ENCODE measurements at places on chromosomes 7 and 10. TPM values are rescaled to one million over a fixed set of nuclear protein-coding genes. Genes with fewer than 3 reads are reported as not detected.
A peak's percentile ranks its signal among the peaks of the same experiment; 100 is the strongest.

Gene INSYN2A
- 0.29 TPM for total RNA-seq

DNA sequence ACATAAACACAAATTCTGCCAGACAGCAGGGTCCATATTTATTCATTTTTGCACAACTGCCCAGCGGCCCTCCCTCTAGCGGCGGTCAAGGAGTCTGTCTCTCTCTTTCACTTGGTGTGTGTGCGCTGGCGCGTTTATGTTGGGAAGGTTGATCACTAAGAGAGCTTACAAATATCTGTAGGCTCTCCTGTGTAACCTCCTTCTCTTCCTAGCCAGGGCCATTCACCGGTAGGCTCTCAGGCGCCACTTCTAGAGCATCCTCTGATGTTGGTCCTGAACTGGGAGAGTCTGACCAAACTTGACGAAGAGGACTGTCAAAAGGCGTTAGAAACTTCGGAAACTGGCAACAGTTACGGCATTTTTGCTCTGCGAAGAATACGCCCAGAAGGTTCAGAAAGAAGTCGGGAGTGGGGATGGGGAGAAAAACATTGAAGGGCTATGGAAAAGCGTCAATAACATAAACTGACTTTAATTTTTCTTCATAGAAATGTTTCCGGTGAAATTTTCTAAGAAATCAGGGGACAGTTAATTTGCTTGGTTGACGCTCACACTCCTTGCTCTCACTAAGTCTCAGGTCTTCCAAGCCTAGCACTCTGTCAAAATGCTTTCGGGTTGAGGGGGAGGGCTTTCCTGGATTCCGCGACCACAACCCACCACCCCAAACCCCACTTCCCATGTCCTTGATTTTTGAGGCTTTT is 731.1 kb downstream of the ZWINT start:
- peak; percentile 5 for DNase-seq

Gene DGKB
- 0.07 TPM for total RNA-seq

- DNase-seq, result no peak
Observed at GRCh38 chr10:44697116-44697515, 214.0 kb upstream of the TMEM72 start.

GRCh38 chr7:158470336-158470735 is 117.3 kb downstream of the PTPRN2 start:
- DNase-seq, result no peak

DNA sequence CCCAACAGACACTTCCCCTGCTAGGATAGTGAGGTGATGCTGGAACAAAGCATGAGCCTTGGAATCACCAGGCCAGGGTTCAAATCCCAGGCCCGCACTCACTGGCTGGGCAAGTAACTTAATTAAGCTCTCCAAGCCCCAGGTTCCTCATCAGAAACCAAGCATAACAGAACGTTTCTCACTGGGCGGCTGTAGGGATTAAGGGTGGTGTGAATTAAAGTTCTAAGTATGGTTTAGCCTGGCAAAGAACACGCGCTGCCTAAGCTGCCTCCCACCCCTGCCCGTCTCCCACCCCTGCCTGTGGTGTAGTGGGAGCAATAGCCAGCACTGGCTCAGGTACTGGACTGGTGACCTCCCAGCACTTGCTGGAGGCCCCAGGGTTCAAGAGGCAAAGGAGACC is 5.6 kb downstream of the SLC4A2 start:
- no peak for DNase-seq

Gene WDR91
- total RNA-seq, result 2.1 TPM

DNA sequence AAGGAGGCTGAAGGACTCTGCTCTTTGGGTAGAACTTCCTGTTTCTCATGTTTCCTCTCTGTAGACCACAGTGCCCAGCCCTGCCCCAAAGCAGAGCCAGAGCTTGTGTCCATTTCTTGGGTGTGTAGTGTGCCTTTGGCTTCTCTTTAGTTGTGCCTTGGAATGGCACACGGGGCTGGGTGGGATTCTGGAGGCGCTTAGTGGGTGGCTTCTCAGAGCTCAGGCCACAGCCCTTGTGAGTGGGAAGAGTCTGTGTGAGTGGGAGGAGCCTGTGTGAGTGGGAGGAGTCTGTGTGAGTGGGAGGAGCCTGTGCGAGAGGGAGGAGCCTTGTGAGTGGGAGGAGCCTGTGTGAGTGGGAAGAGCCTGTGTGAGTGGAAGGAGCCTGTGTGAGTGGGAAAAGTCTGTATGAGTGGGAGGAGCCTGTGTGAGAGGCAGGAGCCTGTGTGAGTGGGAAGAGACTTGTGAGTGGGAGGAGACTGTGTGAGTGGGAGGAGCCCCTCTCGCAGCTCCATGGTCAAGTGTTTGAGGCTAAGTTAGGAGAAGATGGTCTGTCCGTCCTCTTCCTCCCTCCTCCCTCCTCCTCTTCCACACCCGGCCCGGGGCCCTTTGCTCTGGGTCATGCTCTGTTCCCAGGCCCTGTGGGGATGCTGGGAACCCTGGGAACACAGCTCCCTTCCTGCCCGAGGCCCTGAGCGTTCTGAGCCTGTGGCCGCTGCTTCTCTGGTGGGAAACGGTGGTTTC is 153.0 kb downstream of the GRK5 start:
- no peak for DNase-seq

Gene GPNMB
- total RNA-seq, result 333 TPM

DNA sequence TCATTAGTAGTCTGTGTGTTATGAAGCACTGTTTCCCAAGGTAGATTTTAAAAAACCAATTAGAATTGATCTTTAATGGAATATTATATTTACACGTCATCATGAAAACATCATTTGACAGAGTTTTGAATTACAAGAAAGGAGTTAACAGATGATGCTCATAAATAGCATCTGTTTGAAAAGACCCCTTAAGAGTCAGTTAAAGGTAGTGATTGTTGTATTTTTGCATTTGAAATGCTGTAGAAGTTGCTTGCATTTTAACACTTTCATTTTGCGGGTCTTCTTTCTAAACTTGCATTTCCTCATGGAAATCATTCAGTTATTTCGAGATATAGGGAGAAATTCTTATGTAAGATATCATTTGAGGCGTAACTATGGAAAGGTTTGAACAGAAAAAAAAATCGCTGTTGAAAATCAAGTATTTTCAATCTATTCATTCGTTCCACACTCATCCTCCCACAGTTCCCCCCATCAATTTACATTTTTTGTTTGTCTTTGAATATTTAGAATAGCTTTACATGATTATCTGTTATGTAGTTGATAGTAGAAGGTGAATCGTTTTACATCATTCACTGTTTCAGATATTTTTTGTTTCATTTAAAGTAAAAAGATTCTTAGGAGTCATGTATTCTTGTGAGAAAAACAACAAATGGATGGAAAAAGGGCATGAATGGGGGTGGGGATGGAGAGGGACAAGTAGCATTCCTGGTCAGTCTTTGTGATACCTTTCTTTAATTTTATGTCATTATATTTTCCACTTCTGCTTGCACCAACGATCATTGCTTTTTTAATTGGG is 3.0 kb upstream of the SKIDA1 start:
- DNase-seq, result peak; percentile 52

DNA sequence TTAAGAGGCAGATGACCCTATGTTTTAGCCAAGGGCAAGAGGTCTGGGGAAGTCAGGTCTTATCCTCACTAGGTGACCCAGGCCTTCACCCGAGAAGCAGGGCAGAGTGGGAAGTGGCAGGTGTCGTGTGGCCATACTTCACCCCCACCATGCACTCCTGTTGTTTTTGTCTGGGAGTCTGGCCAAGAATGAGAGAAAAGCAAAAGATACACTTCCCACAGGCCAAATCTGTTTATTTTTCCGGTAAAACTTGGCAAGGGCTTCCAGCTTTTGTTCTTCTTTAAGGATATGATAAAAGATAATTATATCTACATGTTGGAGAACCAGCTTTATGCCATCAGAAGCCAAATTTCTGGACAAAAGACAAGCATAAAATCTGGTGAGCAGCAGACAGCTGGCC is 137.4 kb upstream of the CDC14C start:
- peak; percentile 42 for DNase-seq

Gene CLCN1
- not detected for total RNA-seq

- DNase-seq, result no peak
Observed at GRCh38 chr10:80333983-80334382, 22.6 kb downstream of the DYDC1 start.

GRCh38 chr7:107661081-107661864 is 645 bp downstream of the SLC26A4 start:
- no peak for DNase-seq

- peak; percentile 64 for DNase-seq
Observed at GRCh38 chr10:125038637-125039036, 96.7 kb downstream of the ZRANB1 start.

DNA sequence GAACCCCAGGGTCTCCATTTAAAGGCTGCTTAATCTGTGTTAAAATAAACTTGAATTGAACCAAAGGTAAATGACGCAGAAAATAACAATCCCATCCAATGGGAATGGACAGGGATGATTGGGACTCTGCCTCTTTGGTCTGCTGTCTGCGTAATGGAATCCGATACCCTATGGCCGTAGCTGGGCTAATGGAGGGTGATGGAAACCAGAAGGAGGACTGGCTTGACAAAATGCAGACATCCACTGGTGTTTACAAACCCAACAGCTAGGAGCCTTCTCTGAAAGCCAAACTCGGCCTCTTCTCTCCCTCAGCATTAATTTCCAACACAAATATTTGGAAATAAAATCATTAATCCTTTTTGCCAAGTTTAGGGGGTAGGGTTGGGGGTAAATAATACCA is 162.2 kb upstream of the CHST15 start:
- DNase-seq, result no peak

Gene NEUROD6
- not detected for total RNA-seq

Gene STOX1
- total RNA-seq, result 0.96 TPM

Gene EMX2
- 0.81 TPM for total RNA-seq

GRCh38 chr7:66503551-66504031 is 125.1 kb upstream of the KCTD7 start:
- DNase-seq, result no peak

Gene CNPY1
- total RNA-seq, result not detected

DNA sequence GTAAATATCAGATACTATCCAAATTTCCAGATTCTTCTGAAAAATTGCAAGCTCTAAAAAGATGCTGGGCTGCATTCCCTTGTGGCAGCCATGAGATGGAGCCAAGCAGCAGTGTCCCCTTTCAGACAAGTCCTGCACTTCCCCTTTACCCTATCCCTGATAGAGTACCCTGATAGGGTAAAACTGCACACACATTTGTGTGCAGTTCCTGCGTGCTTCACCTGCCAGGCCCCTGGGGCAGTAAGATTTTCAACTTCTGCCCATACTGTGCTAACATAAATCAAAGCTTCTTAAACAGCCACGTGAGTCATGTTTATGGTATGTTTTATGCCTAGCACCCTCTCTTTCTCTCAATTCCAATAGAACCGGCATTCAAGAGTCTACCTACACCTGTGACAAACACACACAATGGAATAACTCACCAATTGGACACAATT is 52.2 kb downstream of the IFIT5 start:
- DNase-seq, result peak; percentile 74

DNA sequence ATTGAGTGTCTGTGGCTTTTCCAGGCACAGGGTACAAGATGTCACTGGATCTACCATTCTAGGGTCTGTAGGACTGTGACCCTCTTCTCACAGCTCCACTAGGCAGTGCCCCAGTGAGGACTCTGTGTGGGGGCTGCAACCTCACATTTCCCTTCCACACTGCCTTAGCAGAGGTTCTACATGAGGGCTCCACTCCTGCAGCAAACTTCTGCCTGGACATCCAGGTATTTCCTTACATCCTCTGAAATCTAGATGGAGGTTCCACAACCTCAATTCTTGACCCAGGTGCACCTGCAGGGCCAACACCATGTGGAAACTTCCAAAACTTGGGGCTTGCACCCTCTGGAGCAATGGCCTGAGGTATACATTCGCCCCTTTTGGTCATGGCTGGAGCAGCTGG is 183.7 kb downstream of the KCND2 start:
- no peak for DNase-seq

Gene MAGI2
- total RNA-seq, result 1.5 TPM

- DNase-seq, result no peak
Observed at GRCh38 chr10:98086837-98087708, 47.4 kb upstream of the R3HCC1L start.

GRCh38 chr10:76905251-76905650 is 732.4 kb downstream of the KCNMA1 start:
- DNase-seq, result no peak

GRCh38 chr7:131839967-131840690 is 283.7 kb upstream of the PODXL start:
- no peak for DNase-seq

DNA sequence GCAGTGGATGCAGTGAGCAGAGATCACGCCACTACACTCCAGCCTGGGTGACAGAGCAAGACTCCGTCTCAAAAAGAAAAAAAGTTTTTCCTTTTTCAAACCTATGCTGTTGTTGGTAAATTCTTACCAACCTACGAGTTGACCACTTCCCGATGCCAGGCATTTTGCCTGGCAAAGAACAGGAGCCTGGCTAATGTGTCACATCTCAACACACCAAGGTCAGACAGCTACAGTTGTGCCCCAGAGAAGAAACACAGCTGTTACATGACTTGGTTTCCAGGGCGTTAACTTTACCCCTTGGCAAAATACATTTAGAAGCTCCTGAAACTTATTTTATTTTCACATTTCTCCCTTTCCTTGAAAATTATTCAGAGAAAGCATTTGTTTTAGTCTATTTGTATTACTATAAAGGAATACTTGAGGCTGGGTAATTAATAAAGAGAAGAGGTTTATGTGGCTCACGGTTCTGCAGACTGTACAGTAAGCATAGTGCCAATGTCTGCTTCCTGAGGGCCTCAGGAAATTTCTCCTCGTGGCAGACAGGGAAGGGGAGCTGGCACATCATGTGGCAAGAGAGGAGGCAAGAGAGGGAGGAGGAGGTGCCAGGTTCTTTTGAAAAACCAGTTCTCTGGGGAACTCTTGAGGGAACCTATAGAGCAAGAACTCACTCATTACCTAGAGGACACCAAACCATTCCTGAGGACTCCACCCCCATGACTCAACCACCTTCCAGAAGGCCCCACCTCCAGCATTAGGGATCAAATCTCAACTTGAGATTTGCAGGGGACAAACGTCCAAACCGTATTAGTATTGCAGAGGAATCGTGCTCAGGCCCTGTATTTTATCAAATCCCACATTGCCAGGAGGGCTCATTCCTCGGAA is 83.3 kb downstream of the PAXIP1 start:
- DNase-seq, result no peak

Gene PTPRZ1
- total RNA-seq, result not detected

- DNase-seq, result no peak
Observed at GRCh38 chr7:15780271-15780670, 93.8 kb upstream of the MEOX2 start.

DNA sequence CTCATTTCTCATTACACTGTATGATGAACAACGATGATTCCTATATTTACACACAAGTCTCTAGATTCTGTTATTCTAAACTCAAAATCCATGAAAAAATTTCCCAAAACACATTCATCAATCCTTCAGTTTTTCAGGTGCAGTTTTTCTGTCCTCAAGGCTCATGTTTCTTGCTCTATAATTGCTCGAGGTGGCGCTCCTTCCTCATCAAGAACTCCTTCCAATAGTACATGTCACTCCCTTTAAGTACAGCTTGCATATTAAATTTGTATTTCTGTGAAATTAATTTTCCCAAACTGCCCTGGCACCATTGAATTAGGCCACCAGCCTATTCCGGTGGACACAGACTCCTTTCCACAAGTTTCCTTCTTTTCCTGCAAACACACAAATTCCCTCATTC is 188.7 kb upstream of the MINDY3 start:
- no peak for DNase-seq

Gene SKIDA1
- 0.53 TPM for total RNA-seq

Gene SEPHS1
- 58.6 TPM for total RNA-seq

Gene TRPV5
- not detected for total RNA-seq

Gene MYPN
- 1.5 TPM for total RNA-seq
